ENCODE measurements at places on chromosomes 16 and 17.

DNA sequence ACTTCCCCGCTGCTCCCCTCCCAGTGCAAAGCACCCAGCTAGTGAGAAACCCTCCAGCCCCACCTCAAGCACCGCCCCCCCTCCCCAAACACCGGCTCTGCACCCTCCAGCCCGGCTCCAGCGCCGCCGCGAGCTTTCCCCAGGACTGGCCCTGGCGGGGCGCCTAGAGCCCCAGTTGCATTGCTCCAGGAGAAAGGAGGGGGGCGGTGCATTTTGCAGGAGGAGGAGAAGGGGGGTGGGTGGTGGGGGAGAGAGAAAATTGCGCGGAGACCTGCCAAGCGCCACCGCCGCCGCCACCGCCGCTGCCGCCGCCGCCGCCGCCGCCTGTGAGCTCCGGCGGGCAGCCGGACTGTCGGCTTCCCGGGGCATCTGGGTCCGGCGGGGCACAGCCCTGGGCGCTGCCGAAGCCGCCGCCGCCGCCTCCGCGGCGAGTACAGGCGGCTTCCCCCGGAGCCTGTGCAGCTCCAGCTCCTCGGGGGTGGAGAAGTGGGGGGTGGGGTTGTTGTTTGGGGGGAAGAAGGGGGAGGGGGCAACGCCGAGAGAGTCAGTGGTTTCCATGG lies 333 bp upstream of the NOG start:
- DNase-seq, result no peak

- no peak for DNase-seq
Observed at GRCh38 chr17:61221597-61222471, 177.8 kb upstream of the TBX2 start.

DNA sequence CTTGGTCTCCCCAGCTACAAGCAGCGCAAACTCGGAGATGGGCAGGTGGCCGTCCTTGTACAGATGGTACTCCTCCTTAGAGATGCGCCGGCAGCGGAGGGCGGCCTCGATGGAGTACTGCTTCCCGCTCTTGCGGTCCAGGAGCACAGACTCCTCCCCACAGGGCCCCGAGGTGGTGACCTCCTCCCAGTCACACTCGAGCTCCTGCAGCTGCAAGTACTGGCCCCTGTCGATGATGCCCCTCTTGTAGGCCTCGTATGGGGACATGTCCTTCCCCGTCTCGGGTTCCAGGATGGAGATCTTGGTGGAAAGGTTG lies 7.2 kb downstream of the CDK3 start:
- DNase-seq, result no peak

- DNase-seq, result no peak
Observed at GRCh38 chr16:90083139-90083538, 6.0 kb upstream of the PRDM7 start.

DNA sequence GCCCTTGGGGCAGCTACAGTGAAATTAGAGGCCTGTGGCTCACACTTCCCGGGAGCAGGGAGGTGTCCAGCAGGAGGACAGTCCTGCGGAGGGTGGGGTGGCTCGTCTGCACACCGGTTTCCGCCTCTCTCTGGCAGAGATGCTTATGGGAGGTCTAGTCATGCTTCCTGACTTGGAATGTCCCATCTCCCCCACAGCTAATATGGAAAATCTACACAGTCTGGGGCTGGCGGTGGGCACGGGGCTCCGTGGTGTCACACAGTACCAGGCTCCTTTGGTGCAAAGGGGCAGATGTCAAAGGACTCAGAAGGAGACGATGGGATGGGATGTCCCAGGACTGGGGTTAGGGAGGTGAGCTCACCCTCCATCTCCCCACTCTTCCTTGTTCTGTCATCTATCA lies 44.1 kb upstream of the DOC2B start:
- DNase-seq, result no peak

DNA sequence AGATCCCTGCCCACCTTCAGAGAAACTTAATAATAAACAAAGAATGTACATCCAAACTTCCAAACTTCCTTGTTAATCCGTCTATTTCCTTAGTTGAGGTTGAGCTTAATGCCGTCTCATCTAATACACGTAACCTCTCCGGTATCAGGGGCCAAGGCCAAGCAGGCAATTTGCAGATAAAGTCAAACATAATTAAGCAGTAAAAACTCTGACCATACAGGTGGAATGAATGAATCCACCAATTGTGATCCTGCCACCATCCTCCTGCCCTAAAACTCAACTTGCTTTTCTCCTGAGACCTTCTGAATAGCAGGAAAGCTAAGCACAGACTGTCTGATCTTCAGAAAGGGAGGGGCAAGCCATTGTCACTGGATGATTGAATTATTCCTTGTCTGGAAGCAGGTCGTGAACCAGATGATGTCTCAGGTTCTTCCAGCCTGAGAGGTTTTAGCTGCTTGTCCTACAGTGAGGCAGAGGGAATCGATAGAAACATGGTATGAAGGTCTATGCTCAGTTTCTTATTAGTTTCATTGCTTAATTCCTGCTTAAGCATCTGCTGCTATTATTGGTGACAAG lies 1111.8 kb upstream of the EEF2KMT start:
- no peak for DNase-seq

- no peak for DNase-seq
Observed at GRCh38 chr17:12664894-12665262, 812 bp upstream of the MYOCD start.

DNA sequence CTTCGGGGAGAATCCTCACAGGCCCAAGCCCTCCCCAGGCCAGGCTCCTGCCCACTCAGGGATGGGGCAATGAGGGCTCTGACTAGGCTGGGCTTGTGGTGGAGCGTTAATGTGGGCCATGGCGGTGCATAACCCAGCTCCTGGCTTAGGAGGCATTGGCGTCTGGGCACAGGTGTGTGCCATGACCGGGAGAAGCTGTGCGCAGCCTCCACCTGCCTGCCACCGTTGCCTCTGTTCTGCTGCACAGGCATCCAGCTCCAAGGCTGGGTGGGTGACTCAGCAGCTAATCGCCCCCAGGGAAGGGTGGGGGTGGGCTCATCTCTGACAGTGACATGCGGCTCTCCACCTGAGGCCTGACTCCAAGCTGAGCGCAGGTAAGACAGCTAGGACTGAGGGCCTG lies 3.5 kb upstream of the ARHGAP27 start:
- no peak for DNase-seq

DNA sequence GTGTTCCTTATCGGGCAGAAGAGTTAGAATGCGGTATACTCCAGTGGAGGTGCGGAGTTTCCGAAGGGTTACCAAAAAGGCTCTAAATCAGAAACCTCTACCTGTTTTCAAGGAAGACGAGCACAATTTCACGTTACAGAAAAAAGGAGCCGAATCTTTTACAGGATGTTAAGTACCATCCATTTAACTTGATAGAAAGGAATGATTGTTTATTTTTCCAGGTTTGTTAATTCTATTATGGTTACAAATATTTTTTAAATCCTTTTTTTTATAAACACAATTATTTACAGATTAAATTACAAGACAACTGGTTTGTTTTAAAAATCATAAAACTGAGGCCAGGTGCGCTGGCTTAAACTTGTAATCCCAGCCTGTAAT lies 18.2 kb downstream of the ZNF213 start:
- no peak for DNase-seq

DNA sequence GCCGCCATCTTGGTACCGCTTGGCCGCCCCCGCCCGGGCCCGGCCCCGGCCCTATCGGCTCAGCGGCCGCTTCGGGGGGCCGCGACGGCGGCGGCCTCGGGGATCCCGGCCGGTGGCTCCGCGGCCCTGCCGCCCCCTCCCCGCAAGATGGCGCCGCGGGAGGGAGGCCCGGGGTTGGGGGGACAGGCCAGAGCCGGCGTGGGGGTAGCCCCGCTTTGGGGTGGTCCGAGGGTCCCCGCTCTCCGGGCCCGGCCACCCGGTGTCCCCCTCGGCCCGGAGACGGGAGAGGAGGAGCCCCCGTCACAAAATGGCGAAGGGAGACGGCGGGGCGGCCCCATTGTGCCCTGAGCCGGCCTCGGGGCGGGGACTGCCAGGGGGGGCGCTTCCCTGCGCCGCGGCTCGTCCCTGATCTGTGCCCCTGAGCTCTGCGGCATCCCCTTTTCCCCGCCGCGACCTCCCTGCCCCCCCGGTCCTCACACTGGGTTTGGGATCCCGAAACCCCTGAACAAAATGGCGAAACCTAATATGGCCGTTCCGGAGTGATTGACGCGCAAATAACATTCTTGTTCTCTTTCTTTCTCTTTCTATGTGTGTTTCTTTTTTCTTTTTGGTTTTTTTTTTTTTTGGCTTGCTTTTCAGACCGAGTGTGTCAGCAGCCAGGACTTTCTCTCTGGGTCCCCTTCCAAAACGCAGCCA lies 986 bp downstream of the HAPSTR1 start:
- DNase-seq, result peak; percentile 75

- no peak for DNase-seq
Observed at GRCh38 chr17:41212524-41213169, 13.8 kb upstream of the KRTAP9-2 start.

DNA sequence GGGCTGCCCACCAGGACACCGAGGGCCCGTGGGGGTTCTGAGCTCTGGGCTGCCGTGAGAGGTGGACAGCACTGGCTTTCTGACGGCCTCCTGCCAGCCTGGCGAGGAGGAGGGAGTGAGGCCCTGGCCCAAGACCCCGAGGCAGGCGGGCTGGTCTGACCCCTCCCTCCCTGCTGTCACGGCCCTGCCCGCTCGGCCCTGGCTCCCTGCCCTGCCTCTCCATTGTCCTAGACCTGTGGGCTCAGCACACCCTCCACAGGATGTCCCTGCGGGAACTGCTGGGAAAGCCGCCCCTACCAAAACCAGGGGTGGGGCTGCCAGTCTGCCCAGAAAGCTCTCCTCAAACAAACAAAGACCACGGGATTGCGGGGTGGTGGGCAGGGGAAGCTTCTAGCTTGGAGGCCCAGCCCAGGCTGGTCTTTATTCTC lies 20.7 kb downstream of the SPNS2 start:
- DNase-seq, result no peak

DNA sequence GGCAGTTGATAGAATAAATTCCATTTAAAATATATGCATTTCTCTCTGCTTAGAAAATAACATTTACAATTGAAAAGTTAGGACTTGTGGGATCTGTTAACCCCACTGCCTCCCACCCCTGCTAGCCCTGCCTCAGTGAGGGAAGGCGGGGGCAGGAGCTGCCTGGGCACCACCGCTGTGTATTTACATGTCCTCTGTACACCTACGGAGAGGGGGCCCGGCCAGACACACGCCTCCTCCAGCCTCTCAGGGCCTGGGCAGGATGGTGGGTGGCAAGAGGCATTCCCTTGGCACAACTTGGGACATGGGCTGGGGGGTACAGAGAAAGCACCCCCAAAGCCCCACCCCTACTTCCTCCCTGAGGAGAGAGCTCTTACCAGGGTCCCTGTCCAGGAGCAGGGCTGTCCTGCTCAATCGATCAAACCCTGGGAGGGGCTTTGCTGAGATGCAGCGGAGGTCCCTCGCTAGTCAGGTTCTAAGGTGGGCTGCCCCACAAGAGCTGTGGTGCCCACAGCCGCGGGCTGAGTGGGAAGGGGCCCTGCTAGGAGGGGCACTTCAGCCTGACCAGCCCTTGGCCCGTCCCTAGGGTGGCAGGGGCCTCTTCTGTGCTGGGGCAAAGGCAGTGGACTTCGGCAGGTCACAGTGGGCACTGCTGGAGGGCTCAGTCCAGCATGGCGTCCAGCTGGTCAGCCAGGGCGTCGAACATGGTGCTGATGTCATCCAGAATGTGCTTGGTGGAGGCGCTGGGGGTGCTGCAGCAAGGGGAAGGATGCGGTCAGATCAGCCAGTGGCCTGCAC lies 14.7 kb downstream of the CASKIN2 start:
- no peak for DNase-seq

- peak; percentile 69 for DNase-seq
Observed at GRCh38 chr17:80263253-80264204, 2.9 kb downstream of the RNF213 start.

DNA sequence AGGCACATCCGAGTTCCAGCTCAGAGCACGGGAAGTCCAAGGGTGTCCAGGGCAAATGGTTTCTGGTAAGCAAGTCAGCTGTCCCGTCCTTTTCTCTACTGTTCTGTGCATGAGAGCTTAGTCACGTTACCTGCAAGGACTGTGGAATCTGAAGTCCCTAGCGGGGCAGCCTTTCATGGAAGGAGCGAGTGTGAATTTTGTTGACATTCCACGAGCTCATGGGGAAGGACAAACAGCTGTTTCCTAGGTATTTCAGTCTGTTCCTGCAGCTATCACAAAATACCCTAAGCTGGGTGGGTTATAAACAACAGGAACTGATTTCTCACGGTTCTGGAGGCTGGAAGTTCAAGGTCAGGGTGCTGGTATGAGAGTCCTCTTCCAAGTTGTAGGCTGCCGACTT lies 109.2 kb downstream of the SDR42E1 start:
- DNase-seq, result no peak

DNA sequence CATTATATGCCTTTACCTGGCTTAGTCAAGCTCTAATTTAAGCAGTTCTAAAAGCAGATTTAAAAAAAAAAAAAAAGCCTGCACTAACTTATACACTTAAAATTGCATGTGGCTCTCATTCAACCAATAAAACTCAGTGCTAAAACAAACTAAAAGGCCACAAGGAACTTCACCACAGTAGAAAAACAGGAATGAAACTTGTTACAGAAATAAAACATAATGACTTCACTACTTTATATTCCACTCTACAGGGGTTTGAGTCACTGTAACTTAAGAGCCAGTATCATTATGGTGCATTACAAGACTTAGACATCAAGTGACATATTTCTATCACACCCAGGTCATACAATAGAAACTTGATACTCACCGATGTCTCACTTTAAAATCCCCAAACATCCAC lies 11.1 kb downstream of the CA10 start:
- DNase-seq, result no peak

DNA sequence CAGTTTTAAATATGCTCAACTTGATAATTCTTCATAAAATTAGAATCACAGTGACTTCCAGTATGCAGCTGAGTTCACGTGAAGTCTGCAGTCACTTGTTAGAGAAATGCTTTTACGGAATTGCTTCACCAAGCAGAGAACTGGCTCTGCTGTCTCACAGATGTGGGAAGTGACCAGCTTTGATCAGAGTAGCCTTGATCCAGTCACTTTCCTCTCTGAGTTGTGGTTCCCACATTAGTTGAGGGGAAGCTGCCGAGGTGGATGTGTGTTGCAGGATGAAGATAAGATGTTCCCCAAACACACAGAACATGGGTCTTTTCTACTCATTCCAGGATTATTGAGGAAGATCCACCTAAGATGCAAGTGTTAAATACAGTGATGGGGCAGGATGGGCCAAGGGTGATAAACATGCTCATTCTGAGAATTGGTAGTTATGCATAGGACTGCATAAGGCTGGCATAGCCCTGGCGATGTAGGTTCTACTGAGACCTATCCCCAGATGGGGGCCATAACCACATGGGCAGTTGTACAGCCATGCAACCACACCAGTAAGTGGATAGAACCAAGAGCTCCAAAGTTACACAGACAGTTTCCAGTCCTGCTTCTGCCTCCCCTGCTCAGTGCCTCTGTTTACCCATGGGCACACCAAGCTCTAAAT lies 168.9 kb upstream of the MAF start:
- peak; percentile 13 for DNase-seq

DNA sequence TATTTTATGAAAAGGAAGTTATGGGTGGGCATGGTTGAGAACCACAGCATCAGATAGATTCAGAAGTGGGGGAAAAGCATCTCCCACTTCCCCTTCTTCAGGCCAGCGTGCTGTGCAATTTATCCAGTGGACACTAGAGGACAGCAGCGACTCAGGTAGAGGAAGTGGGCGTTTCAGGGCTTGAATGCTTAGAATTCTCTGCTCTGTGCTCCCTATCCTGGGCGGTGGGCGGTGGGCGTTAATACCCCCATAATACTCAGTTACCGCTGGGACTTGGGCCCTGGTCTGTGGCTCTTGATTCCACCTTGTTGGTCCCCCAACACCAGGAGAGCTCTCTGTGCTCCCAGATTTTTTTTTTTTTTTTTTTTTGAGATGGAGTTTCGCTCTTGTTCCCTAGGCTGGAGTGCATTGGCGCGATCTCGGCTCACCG lies 3.7 kb upstream of the LYZL6 start:
- peak; percentile 36 for DNase-seq

GRCh38 chr17:7927596-7927995 lies 2.1 kb downstream of the KCNAB3 start:
- DNase-seq, result no peak

Data from right kidney (tissue), 9 donors.